ENCODE measurements at places on chromosomes 7 and 10. TPM values are rescaled to one million over a fixed set of nuclear protein-coding genes. Genes with fewer than 3 reads are reported as not detected.

HECW1 gene
- 0.47 TPM for total RNA-seq

TUBAL3 gene
- total RNA-seq, result 6.3 TPM

GRID2IP gene
- not detected for total RNA-seq

PROSER2 gene
- total RNA-seq, result 14.3 TPM

PTPRZ1 gene
- total RNA-seq, result 0.04 TPM

FAM13C gene
- not detected for total RNA-seq

COL26A1 gene
- total RNA-seq, result 0.16 TPM

GPR37 gene
- 0.07 TPM for total RNA-seq

FAM171A1 gene
- 7.7 TPM for total RNA-seq

GNAI1 gene
- total RNA-seq, result not detected

AKR1E2 gene
- 17.1 TPM for total RNA-seq

MARVELD1 gene
- total RNA-seq, result 9.9 TPM

TMEM273 gene
- total RNA-seq, result 63.1 TPM

SPDYE3 gene
- not detected for total RNA-seq

ZCCHC24 gene
- 11.0 TPM for total RNA-seq

GPR85 gene
- total RNA-seq, result 4.6 TPM

GOT1 gene
- total RNA-seq, result 77.0 TPM

TMEM213 gene
- total RNA-seq, result not detected

SLC26A5 gene
- total RNA-seq, result not detected

TBX20 gene
- not detected for total RNA-seq

LRRD1 gene
- total RNA-seq, result not detected

COX15 gene
- 26.5 TPM for total RNA-seq

TRPV6 gene
- total RNA-seq, result 0.81 TPM

CALN1 gene
- total RNA-seq, result 2.2 TPM

ZPBP gene
- not detected for total RNA-seq

All from K562 (cell line).